ENCODE measurements at places on chromosomes 5 and 9. TPM values are rescaled to one million over a fixed set of nuclear protein-coding genes. Genes with fewer than 3 reads are reported as not detected.

Gene NDUFA8
- total RNA-seq, result 78.9 TPM

Gene TIMD4
- total RNA-seq, result 2.5 TPM

Gene STPG3
- not detected for total RNA-seq

Gene ECM2
- total RNA-seq, result 2.9 TPM

Gene COL15A1
- total RNA-seq, result 9.5 TPM

Gene TDRD7
- total RNA-seq, result 37.7 TPM

Gene PDZD2
- total RNA-seq, result 1.6 TPM

Gene SELENOP
- 2,399 TPM for total RNA-seq

Gene GPR151
- total RNA-seq, result not detected

Gene GABBR2
- total RNA-seq, result not detected

Gene CATSPER3
- total RNA-seq, result 0.70 TPM

Gene PGM5
- 6.1 TPM for total RNA-seq

Gene PLPP7
- 0.43 TPM for total RNA-seq

Gene PCDHB5
- 0.31 TPM for total RNA-seq

Gene GTF3C4
- 10.6 TPM for total RNA-seq

Gene MED7
- 8.7 TPM for total RNA-seq

Gene SPINK13
- not detected for total RNA-seq

Gene STC2
- total RNA-seq, result 1.7 TPM

Gene OTP
- total RNA-seq, result not detected

Gene P4HA2
- total RNA-seq, result 69.4 TPM

Gene PITX1
- 12.3 TPM for total RNA-seq

Gene NR2F1-AS1
- total RNA-seq, result 2.2 TPM

Gene MEGF10
- 0.92 TPM for total RNA-seq

Gene CCDC183
- total RNA-seq, result 35.1 TPM

Gene DDX4
- total RNA-seq, result not detected

Gene DIRAS2
- total RNA-seq, result 0.06 TPM

Gene TUT7
- 35.3 TPM for total RNA-seq

Gene GPR21
- total RNA-seq, result 3.8 TPM

Gene NKD2
- 1.6 TPM for total RNA-seq

Gene CTNND2
- total RNA-seq, result 0.95 TPM

Gene ZNF367
- total RNA-seq, result 3.4 TPM

Gene ADGRD2
- not detected for total RNA-seq

Gene IRX1
- total RNA-seq, result not detected

All from left colon (tissue), 2 donors.